ENCODE measurements at places on chromosomes 5 and 9.

- DNase-seq = no peak
Measured at GRCh38 chr5:321230-321725, at the start of gene AHRR. Gene AHRR, plus strand, starts transcription at chr5:321714. Its CDS starts 22,189 bp downstream, at chr5:343903.

DNA sequence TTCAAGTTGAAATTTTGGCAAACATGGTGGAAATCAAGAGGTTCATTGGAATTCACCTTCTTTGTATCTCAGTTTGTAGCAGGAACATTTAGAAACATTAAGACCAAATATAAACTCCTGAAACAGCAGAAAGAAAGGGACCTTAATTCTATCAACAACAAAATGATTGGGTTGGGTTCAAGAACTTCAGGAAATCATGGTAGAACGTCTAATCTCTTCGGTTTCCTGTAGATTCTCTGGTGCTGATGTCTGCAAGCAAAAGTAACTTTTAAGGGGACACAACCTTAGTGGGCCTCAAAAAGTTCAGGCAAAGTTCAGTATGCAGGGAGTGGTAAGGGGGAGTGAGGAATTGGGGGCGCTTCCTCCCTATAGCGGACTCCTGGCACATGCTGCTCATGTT is 3.4 kb downstream of the IL33 start:
- no peak for DNase-seq

GRCh38 chr9:137650259-137650658 is 31.5 kb downstream of the EHMT1 start:
- no peak for DNase-seq

- no peak for DNase-seq
Measured at GRCh38 chr5:103031607-103032006, 88.3 kb downstream of the GIN1 start.

DNA sequence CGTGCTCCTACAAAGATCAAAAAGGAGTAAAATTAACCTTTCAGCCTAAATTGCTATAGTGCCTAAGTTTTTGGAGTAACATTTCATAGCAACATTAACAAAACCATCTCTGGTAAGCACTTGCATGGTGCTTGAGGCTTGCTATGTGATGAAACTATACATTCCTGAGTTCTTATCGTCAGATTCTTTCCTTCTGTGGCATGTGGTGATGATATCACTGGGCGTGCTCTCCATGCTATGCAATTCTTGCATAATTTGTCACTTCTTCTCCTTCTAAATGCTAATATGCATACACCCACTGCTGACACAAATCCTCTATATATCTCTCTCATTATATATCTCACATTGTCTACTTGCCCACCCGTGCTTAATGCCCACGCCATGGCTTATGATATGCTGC is 2019.9 kb downstream of the MAT2B start:
- DNase-seq = no peak

- DNase-seq = no peak
Measured at GRCh38 chr5:107541400-107541799, 129.3 kb downstream of the EFNA5 start.

GRCh38 chr5:128596071-128596470 is 58.0 kb upstream of the FBN2 start:
- no peak for DNase-seq

GRCh38 chr9:125747765-125748445 is 732 bp downstream of the PBX3 start:
- peak; percentile 28 for DNase-seq

DNA sequence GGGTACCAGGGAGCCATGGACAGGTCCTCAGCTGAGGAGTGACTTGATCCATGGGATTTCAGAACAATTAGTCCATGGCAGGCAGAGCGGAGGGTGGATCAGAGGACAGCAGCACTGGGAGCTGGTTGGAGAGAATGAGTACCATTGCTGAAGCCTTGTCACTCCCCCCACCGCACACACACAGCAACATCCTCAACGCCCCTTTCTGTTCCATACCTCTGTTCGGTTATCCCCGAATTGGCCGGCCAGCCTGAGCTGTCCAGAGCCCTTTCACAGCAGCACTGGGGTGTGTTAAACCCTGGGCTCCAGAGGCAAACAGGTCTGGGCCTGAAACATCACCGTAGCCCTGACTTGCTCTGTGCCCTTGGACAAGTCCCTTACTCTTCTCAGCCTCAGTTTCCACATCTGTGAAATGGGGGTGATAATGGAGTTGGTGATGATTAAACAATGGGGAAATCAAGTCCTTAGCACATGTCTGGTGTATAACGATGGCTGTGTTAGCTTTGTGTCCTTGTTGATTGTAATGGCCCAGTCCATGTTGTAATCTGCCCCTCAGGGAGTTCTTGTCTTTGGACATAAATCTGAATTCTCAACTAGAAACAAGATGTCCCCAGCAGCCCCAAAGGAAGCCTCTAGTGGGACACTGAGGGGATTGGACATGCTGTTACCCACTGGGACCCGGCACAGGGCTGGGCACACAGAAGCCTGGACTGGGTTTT is 16.9 kb downstream of the GSN start:
- no peak for DNase-seq

GRCh38 chr5:95843733-95844223 is 21.3 kb upstream of the GLRX start:
- DNase-seq = no peak

DNA sequence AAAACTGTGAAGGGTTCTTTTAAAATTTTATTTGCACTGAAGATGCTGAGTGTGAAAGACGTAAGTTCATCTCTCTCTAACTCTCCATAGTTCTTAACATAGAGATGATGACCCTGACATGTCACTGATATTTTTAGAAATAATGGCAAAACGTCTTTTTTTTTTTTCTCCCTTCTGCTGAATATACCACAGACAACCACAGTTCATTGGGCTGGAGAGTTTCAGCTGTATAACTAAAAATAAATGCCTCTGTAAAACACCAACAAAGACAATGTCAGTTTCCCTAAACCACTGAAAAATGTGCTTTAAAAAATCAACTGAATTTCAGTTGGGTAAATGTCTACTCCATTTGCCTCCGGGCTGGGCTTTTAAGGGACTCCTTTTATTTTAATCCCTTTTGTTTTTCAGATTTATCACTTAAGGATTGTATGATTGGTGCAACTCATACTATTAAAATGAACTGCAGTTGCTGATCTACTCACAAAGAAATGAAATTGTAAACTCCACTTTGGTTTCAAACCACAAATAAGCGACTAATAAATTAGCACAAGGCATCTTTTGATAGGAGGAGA is 830.9 kb upstream of the WWC1 start:
- no peak for DNase-seq

GRCh38 chr9:121298689-121299466 is 30.9 kb downstream of the GSN start:
- DNase-seq = no peak

- DNase-seq = no peak
Measured at GRCh38 chr5:8829323-8830029, 716.4 kb downstream of the SEMA5A start.

GRCh38 chr5:163718272-163718671 is 212.9 kb downstream of the MAT2B start:
- DNase-seq = no peak

DNA sequence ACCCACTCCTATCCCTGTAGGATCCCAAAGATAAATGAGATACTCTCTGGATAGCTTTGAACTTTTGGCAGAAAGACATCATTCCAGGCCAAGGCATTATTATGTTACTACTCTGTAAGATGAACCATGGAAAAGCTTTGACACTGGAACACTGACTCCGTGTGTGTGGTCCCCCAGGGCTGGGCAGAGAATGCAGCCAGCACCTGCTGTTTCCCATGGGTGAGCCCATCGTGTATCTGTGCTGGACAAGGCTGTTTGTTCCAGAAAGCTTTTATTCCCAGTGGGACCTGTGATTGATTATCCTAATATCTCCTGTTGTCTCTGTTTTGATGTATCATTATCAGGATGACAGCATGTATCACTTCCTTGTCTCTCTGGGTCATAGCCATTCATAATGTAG is 254.9 kb downstream of the SAXO1 start:
- DNase-seq = no peak

All from CD8-positive, alpha-beta memory T cell (primary cell).